ENCODE measurements at places on chromosomes 5 and 9.
A peak's percentile ranks its signal among the peaks of the same experiment; 100 is the strongest.

GRCh38 chr5:51829691-51830090 lies 446.4 kb downstream of the ISL1 start:
- no peak for DNase-seq

- DNase-seq = peak; percentile 37
These were observed 206.6 kb upstream of the HAPLN1 start for GRCh38 chr5:83927140-83927733.

DNA sequence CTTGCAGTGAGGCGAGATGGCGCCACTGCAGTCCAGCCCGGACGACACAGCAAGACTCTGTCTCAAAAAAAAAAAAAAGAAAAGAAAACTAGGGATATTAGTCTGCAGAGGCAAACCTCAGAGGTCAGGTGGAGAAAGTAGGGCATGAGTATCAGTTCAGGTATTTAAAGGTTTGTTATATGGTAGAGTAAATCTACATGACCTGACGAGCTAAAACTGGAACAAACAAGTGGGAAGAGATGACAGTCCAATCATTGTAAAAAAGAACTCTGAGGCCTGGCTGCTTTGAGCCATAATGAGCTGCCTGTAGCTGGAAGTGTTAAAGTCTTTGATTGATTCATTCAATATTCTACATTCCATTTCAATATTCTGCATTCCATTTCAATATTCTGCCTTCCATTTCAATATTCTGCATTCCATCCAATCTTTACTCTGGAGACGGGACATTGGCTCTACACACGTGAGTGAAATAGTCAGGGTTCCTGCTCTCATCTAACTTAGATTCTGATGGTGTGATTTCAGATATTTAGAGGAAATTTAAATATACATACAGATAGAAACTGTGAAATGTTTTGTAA lies 28.9 kb upstream of the GRAMD2B start:
- DNase-seq = no peak

DNA sequence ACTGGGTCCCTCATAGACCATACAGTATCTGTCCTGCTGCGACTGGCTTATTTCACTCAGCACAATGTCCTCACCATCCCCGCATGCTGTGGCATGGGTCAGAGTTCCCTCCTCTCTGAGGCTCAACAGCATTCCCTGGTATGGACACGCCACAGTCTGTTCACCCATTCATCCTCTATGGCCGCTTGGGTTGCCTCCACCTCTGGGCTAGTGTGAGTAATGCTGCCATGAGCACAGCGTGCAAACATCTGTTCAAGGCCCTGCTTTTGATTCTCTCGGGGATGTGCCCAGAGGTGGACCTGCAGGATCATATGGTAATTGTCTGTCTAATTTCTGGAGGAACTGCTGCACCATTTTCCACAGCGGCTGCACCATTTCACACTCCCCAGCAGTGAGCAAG lies 5.5 kb upstream of the FBP2 start:
- no peak for DNase-seq

DNA sequence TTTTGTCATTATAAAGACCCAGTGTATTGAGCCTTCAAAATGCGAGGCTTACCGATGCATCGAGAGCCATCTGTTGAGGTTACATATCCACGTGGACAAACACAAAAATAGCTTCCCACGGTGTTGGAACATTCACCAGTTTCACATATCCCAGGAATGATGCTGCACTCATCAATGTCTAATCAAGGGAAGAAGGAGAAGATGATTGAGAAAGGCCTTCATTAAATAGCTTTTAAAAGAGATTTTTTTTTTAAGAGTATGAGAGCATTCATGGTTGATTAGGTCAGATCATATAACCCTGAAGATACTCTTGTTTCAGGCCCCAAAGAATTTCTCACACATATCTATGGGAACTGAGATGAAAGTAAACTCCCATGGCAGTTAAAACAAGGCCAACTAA lies 129.4 kb downstream of the FBN2 start:
- DNase-seq = no peak

GRCh38 chr9:93235300-93235960 lies 51.5 kb downstream of the WNK2 start:
- DNase-seq = no peak

DNA sequence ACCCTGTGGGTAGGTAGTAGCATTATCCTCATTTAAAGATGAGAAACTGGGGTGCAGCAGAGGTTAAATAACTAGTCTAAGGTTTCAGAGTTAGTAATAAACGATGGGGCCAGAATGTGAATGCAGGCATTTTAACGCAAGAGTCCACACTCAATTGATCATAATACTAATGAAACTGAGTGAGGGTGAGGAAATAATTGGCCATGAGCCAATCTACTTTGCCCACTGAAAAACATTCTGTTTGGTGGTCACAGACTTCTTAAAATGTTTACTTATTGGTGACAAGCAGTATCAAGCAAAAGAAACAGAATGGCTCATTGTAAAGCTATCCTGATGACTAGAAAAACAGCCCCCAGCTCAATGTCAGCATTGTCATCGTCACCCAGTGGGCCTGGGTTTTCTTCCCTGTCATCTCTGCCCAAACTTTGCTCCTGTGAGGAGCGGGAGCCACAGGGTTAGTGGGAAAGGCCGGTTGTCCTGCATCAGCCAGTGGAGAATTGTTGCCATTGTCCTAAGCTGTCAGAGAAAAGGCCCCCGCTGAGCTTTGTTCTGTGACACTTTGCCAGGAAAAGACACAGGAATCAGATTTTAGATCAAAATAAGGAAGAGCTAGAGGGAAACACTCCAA lies 77.3 kb upstream of the MAN2A1 start:
- no peak for DNase-seq

DNA sequence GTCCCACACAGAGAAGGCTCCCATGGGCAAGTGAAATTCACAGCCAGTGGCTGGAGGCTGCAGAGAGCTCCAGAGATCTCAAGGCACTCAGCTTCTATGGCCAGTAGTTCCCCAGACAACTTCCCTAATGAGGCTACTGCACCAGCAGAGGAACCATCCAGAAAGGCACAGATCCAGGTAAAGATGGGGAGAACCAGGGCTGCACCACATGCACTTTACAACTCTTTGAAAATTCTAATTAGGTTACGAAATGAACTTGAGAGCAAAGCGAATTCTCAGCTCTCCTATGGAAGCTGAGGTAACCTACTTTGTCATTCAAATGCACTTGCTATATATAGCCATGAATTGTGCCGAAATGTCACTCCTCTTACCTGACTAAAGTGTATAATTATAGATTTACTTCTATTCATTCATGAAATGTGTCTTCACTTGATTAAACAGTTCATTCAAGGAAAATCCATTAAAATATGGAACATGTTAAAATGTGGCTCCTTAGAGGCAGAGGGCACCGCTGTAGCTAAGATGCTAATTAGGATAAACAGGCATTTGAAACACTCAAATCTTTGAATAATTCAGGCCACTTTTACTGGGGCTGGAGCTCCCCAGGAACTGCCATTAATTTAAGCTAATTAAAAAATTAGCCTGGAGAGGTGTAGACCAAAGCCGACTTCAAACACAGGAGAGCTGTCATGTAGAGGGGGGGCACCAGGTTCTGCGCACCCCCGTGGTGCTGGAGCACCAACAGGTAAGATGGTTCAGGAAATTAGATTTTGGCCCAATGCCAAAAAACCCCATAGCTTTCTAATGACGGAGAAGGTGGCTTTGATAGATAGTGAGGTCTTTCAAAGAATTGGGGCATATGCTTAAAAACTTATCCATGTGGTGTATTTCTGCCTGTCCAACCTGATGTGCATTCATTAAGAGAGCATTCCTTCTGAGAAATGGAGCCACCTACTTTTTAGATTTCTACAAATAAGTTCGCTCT lies 204.1 kb downstream of the GABBR2 start:
- DNase-seq = no peak

DNA sequence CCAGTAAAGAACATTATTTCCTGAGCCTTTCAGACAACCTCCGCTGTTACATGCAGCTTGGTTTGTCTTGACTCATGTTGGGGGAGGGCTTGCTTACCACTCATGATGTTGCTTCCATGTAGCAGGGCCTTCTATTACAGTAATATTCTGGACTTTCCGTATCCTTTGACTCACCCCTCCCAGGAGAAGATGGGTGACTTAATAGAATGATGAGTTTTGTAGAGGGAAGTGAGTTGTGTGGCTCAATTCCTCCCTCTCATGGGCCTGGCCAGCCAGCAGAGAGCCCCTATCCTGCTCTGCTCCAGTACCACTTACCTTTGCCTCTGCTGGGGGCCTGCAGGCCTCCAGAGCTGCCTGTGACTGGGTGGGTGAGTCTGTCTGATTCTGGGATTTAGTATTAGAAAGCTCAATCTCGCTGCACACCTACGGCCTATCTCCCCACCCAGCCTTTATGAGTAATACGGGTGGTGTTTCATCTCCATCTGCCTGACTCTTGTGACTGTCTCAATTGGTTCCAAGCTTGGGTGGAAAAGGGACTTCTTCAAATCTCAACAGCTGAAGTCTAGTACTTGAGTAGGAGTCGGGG lies 52.6 kb upstream of the KLF9 start:
- no peak for DNase-seq

- DNase-seq = no peak
These were observed 149.7 kb upstream of the ADCY2 start for GRCh38 chr5:7246287-7246686.

- DNase-seq = no peak
These were observed 36.0 kb downstream of the CAMK2A start for GRCh38 chr5:150253416-150254208.

DNA sequence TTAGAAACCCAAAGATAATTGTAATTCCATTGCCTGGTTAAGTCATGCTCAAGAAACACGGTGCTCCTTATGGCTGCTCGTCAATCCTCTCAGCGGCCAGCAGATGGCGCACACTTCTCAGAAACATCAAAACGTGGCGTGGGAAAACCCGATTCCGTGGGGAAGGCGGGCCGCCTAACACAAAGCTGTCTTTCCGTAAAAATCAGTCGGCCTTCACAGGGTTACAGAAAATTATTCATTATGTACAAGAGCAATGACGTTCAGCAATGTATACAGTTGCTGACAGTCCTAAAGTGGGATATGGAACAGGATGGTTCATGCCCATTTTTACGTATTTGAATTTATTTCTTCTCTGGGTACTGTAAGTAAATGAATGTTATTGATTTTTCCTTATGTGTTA lies 83.5 kb downstream of the PDE4D start:
- peak; percentile 41 for DNase-seq

DNA sequence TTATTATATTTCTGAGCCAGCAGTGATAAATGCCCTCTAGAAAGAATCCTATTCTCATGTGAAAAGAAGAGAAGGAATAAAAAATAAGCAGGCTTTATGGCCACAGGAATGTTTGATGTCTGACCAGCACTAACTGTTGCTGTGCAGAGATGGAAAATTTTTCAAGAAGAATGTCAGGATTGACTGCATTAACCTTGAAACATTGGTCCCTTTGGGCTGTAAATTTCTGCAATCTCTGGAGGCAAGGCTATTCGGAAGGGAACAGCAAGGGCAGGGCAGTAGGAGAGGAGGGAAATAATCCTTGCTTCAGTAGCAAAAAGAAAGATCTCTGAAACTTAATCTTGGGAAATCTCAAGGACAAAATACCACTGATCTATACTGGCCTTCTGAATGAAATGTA lies 415.2 kb downstream of the DNAH5 start:
- DNase-seq = no peak

DNA sequence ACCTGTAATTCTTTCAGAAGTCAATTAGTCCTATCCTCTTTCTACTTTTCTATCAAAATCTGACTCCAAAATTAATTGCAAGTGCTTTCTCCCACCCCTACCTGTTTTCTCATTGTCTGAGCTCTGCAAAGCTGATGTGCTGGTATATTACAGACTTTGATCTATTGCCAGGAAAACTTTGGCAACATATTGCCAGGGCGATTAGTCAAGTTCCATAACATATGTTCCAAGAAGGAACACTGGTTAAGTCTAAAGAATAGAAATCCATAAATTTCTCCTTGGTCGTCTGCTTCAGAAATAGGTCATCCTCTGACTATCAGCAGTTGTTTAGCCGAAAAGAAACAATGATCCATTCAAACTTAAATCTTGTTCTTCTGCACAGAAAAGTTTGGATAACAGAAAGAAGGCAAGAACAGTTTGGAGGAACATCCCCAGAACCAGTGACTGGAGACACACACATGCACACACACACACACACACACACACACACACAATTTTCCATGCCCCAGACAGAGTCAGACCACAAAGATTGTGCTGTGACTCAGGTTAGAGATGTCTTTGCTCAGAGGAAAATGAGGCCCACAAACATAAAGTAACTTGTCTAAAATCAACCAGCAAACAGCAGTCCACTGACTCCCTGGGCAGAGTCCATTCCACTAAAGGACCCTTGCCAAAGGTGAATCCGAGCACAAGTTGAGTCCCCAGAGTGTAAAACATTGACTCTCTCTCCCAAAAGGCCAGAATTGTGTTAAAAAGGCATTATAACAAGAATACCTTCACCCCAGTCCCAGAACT lies 202.1 kb downstream of the DEPDC1B start:
- DNase-seq = no peak

DNA sequence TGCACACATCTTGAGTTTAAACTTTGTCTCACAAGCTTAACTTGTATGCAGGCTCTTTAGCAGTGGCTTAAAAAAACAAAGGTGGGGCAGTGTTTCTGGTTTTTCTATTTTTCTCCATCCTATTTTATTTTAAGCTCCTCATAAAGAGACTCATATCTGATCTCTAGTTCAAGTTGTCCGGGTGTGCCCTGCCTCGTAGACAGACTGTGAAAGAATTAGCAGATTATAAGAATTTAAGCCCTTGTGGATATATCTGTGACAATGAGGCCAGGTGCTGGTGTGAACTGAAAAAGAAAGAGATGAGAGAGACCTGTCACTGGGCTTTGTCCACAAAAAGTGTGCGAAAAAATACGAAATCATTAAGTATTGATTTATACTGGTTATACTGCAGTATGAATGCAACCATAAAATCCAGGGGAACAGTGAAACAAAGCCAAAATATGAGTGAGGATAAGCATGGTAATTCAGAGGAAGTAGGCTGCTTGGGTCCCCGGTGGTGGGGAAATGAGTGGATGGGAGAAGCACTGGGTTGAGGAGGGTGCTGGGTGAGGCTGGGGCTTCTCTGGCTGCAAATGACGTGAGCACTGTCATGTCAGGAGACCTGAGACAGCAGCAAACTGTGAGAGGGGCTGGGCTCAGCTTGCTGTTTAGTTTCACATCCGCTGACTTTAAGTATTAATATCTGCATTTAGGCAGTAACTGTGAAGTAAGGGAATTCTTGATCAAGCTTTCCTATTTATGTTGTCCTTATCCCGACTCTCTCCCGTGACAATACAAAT lies 179.7 kb upstream of the ANKRD55 start:
- no peak for DNase-seq

- DNase-seq = no peak
These were observed 49.0 kb downstream of the STOM start for GRCh38 chr9:121321016-121321503.

Measured in HTR-8/SVneo (cell line).